Left renal pelvis (tissue), 4 donors: ENCODE measurements at places on chromosomes 12 and 14. TPM values are rescaled to one million over a fixed set of nuclear protein-coding genes. Genes with fewer than 3 reads are reported as not detected.

- DNase-seq = no peak
These were observed 303 bp downstream of the GAPDH start for GRCh38 chr12:6534695-6534944.

DNA sequence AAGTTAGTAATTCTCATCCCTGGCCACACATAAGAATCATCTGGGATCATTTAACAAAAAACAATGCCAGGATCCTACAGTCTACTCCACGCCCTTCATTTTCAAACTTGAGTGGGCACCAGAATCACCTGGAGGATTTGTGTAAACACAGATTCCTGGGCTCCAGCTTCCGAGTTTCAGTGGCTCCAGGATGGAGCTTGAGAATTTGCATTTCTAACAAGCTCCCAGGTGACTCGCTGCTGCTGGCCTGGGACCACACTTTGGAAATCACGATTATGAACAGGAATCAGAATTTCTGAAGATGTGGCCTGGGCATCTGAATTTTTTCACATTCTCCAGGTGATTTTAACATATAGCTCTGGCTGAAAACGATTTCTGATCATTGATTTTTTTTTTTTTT lies 234.8 kb downstream of the CACNA1C start:
- DNase-seq = no peak

Gene RGS6
- 1.2 TPM for polyA plus RNA-seq

- DNase-seq = no peak
These were observed 14.0 kb downstream of the GPR68 start for GRCh38 chr14:91230397-91231035.

GRCh38 chr14:66426451-66426850 lies 59.7 kb upstream of the CCDC196 start:
- no peak for DNase-seq

DNA sequence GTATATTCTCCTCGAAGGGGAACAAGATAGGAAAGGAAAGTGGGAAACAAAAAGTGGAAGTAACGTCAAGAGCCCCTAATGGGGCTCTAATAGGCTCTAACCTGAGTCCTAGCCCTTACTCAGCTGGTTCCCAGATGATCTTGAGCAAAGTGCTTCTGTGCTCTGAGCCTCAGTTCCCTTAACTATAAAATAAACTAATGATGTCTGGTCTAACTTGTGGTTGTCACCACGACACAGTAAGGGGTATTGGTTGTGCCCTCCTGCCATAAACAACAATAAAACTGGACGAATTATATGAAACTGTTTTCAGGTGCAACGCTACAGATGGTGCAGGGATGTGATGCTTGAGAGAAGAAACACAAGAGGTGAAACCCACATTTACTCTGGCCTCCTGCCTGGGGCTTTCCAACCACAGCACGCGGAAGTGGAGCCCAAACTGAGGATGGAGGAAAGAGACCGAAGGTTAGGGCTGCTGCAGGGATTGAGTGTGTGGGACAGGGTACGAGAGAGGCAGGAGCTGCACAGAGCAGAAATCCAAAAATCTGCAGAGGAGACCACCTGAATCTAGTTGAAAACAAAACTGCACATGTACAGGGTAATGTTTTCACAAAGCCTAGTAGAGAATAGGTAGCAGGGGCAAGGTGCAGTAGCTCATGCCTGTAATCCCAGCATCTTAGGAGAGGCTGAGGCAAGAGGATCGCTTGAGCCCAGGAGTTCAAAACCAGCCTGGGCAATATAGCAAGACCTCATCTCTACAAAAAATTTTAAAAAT lies 45.6 kb upstream of the BCL2L14 start:
- DNase-seq = no peak

Gene RFX4
- polyA plus RNA-seq = not detected

GRCh38 chr14:21352587-21352986 lies 31.2 kb downstream of the SUPT16H start:
- DNase-seq = no peak

DNA sequence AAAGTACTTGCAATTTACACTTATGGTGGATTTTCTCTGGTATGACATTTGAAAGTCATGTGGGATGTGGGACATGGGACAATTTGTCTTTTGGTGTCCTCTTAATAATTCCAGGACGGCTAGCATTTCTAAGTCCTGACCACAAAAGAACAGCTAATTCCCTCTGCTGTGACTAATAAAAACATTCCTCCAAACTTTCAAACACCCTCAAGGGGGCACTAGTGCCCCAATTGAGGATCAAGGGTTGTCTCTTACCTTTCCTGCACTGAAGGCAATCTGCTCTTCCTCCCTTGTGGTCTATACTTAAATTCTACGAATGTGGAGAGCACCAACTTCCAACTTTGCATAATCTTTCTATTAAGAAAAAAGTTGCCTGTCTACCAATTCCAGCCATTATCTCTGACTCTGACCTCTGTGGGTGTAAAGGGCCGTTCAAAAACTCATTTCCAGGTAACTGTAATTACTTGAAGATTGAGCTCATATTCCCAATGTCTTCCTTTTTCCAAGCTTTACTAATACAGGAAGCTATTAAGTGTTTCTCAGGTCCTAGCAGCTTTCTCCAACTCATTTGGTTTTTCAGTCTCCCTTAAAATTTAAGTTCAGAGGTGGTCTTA lies 210.2 kb downstream of the PTPRO start:
- DNase-seq = no peak
